ENCODE measurements at places on chromosomes 4 and X. TPM values are rescaled to one million over a fixed set of nuclear protein-coding genes. Genes with fewer than 3 reads are reported as not detected.

- no peak for DNase-seq
Observed at GRCh38 chrX:153969904-153970356, 1.7 kb downstream of the HCFC1 start.

GRCh38 chrX:150696331-150696730, 3.1 kb downstream of the MTMR1 start:
- DNase-seq: peak; percentile 7

DNA sequence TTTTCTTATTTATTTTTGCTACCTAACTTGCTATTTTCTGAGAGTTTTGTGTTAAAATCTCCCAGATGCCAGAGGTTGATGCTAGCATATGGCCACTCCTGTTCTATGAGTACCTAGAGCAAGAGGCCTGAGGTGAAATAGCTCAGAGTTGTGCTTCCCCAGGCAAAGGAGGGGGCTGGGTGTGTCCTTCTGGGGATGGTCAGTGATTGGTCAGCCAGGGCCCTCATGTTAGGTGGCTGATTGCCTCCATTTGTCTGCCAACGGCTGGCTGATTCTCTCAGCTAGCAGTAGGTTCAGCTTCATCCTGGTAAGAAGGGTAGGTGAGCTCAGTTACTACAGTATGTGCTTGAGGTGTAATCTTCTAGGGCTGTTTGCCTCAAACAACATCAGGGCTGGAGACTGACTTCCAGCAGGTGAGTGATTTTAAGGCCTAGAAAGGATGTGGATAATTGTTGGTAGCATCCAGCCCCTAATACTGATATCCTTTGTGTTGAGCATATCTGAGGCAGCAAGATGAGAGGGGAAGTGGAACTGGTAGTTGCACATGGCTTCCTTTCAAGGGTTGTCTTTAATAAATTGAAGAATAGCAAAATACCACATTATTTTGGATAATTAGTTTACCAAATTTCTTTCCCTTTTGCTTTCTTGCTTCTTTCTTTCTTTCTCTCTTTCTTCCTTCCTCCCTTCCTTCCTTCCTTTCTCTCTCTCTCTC, 62.5 kb upstream of the RHOH start:
- DNase-seq: no peak

DNA sequence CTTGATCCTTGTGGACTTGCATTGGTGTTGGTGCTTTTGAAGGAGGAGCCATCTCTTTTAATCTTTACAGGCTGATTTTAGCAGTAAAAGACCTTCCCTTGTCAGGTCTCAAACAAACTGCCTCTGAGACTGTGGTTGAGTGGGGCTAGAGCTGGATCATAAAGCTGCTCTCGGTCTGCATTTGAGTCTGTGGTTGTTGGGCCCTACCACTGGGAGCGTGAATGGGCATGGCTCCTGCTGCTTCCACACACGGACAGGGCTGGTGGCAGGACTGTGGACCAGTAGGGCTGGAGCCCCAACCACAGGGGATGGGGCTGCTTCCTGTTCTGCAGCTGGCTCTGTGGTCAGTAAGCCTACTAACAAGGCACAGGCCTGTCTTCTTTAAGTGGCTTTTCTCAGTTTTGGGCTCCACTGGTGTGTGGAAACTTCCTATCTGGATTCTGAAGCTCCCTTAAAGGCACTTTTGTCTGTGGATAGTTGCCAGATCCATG, 130.6 kb downstream of the RBM46 start:
- DNase-seq: no peak

GRCh38 chrX:154748712-154749339, 2.1 kb downstream of the GAB3 start:
- DNase-seq: peak; percentile 66

- DNase-seq: no peak
Observed at GRCh38 chrX:136147976-136148375, 643 bp downstream of the FHL1 start.

- DNase-seq: no peak
Observed at GRCh38 chr4:123488916-123489315, 92.3 kb downstream of the SPRY1 start.

DNA sequence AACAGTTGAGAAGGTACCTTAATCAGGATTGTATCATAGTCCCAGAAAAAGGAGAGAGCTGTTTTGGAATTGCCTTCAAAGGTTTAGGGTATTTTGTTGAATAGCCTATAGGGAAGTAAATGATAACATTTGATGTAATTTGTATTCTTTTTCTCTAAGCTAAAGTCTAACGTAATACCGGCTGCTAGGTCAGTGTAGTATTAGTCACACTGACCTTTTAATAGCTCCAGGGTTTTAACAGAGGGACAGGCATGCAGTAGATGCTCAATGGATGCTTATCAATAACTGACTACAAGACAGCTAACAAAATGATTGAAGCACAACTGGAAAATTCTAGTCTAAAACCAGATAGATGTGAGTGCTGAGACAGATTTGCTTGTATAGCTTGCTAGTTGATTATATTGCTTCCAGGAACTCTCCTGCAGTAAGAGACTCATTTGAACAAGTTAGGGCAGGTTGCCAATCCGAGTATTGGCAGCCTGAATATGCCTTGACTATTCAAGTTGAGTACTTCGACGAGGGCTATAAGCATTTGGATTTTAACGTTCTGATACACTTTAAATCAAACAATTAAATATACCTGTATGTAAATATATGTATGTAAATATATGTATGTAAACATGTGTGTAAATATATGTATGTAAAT, 16.5 kb upstream of the PNPLA4 start:
- DNase-seq: no peak

DNA sequence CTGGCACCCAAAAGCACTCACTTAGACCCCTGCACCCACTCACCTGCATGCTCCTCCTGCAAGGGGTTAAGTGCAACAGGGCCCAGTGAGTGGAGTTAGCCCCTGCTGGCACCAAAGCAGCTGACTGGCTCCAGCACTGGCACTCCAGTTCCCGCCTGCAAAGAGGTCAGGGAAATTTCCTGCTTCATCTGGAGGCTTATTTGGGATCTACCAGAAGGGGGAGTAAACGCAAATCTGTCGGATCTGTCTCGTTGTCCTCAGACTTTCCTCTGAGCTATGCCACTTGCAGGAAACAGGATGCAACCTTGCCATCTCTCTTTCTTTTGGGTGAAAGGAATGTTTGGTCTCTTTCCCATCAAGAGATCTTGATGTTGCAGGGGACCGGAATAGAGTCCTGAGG, 435.6 kb downstream of the PCDH10 start:
- no peak for DNase-seq

DNA sequence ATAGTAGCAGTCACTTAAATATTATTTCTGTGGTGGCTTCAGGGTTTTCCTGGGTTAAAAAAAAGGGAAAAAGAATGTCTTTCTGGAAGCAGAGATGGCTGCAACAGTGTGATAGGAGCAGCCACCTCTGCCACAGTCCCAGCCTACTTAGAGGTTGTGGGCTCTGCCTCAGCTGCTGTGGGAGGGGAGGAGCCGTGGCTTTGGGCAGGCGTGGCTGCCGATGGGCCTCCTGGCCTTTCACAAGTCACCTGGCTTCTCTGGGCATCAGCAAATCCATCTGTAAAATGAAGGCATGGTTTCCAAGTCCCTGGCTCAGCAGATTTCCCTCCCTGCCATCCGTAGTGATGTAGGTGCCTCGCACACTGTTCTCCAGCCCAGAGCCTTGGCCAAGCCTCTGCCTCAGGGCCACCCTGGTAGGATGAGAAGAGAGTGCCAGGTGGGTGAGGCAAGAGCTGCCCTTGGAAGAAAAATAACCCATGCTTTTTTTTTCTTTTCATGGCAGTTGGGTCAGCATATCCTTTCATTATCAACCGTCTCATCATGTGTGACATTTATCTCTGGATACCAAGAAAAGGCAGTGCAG, 66.1 kb downstream of the PTTG2 start:
- no peak for DNase-seq

GRCh38 chrX:13248867-13249486, 70.9 kb downstream of the ATXN3L start:
- DNase-seq: no peak

DNA sequence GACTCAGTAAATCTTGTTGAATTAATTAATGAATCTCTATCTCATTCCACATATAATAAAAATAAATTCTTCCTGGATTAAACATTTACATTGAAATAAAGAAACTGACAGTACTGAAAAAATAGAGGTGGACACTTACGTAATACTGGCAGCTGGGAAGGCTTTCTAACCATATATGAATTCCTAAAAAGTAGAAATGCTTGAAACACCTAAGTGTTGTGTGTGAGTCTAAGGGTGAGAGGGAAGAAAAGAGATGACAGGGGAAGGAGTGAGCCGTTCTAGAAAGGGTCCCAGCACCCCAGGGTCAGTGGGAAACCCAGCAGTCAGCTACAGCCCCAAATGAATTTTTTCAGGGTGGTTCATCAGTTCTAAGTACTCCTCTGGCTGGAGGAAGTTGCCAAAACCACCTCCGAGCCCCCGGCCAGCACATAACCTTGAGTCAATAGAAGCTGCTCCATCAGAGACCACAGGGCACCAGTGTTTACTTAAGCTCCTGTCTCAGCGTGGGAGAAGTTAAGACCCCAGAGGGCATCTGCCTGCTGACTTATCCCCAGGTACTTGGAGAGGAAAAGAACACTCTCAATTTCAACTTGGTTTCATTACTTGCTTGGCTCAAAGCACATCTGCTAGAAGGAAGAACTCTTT, 18.3 kb downstream of the GAB3 start:
- no peak for DNase-seq

DNA sequence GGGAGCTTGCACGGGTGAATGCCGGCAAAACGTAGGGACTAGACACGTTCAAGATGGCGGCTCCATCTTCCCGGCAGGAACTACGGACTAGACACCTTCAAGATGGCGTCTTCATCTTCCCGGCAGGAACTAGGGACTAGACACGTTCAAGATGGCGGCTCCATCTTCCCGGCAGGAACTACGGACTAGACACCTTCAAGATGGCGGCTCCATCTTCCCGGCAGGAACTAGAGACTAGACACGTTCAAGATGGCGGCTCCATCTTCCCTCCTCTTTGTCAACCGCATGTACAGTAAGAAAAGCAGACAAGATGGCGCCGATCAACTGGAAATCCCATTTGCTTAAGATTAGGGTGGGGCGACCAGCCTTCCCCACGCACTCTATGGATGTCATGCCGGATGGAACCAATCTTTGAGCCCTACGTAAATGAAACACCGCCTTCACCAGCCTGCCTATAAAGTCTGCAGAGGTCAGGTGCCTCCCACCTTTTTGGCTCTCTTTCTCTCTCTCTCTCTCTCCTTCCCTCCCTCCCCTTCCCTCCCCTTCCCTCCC, 222.4 kb downstream of the CRLF2 start:
- DNase-seq: peak; percentile 86

- DNase-seq: no peak
Observed at GRCh38 chrX:132435222-132435621, 53.6 kb downstream of the MBNL3 start.

- DNase-seq: no peak
Observed at GRCh38 chrX:332916-333610, 14.5 kb upstream of the GTPBP6 start.

DNA sequence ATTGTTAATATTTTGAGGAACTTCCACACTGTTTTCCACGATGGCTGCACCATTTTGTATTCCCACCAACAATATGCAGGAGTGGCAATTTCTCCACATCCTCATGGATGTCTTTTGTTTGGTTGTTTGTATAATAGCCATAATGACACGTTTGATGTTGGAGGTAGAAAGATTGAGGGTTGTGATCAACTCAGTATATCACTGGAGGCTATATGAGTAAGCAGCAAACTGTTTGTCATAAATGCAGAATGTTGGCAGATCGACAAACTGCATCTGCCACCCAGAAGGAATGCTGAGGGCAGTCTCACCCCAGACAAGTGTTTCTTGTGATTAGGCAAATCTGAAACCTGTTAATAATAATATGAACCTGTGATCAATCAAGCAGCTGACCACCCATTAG, 243.9 kb upstream of the WDFY3 start:
- DNase-seq: no peak

DNA sequence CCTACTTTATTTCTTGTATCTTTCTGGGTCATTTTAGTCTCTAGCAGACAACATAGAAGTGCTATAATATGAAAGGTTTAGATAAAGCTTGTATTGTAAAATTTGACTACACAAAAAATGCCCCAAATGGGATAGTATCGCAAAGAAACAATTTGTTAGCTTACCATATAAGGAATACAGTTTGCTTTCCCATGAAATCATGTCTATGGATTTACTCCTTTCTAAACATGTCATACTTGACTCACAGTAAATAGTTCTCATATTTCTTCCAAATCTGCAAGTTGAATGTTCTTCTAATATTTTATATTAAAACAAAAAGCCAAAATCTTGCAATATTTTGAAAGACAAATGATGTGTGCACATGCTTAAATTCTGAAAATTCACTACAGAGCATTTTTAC, 103.9 kb downstream of the PPA2 start:
- no peak for DNase-seq

- DNase-seq: no peak
Observed at GRCh38 chr4:39495446-39496213, 31.6 kb downstream of the UGDH start.

- no peak for DNase-seq
Observed at GRCh38 chr4:123055943-123056342, 133.5 kb upstream of the NUDT6 start.

DNA sequence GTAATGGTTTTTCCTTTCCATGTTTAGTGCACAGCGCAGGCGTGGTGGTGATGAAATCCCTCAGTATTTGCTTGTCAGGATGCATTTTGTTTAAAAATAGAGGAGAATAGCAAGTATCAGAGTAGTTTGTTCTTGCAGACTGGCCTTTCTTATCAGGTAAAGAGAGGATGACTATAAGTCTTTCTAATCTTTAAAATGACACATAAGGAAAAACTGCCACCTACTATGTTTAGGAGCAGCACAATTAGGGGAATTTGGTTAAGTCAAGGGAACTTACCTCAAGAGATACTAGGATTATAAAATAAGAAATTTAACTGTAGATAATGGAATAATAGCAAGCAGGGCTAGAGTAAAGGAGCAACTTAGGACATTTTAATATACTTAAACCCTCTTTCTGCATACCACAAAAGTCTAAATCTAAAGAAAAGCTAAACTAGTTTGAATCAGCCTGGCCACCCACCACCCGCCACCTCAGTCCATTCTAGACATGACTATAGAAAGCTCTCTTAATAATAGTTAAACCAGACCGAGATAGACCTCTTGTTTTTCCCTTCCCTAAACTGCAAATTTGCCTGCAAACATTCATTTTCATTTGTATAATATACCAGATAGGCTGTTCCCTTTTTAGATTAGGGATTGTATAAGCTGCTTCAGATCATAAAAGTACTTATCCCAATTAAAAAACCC, 62.0 kb downstream of the APOOL start:
- DNase-seq: no peak

DNA sequence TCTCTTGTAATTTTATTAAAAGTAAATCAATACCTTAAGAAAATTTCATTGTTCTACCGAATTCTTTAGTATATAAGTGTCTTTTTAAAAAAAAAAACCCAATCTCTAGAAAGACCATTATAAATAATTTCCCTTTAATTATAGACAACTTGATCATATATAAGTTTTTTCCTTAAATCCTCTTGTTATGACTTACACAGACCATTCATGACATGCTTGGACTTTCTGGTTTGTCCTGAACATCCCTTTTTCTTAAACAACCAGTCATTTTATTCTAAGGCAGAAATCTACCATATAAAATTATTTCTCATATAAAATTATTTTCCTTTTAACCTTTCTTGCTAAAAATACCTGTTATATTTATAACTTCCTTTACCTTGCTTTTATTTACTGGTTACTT, 15.4 kb upstream of the FHDC1 start:
- no peak for DNase-seq

Gene EVC
- polyA plus RNA-seq: not detected

Gene NSG1
- 4.5 TPM for polyA plus RNA-seq

Gene HSFX2
- polyA plus RNA-seq: not detected

Gene GRPEL1
- polyA plus RNA-seq: 40.4 TPM

Gene SMIM31
- polyA plus RNA-seq: not detected

Gene CAPN6
- not detected for polyA plus RNA-seq

Gene SOD3
- polyA plus RNA-seq: not detected

Gene CENPI
- not detected for polyA plus RNA-seq

Gene RHOXF2
- polyA plus RNA-seq: 0.12 TPM

Gene KIF4A
- polyA plus RNA-seq: 1.0 TPM

Data from immature natural killer cell (primary cell).